Epithelial cell of esophagus (primary cell): ENCODE measurements at places on chromosomes 12 and 14.

GRCh38 chr12:75704664-75705063, 193.3 kb upstream of the KRR1 start:
- DNase-seq = no peak

GRCh38 chr14:64388533-64389285, 556 bp downstream of the MTHFD1 start:
- DNase-seq = peak; percentile 30

DNA sequence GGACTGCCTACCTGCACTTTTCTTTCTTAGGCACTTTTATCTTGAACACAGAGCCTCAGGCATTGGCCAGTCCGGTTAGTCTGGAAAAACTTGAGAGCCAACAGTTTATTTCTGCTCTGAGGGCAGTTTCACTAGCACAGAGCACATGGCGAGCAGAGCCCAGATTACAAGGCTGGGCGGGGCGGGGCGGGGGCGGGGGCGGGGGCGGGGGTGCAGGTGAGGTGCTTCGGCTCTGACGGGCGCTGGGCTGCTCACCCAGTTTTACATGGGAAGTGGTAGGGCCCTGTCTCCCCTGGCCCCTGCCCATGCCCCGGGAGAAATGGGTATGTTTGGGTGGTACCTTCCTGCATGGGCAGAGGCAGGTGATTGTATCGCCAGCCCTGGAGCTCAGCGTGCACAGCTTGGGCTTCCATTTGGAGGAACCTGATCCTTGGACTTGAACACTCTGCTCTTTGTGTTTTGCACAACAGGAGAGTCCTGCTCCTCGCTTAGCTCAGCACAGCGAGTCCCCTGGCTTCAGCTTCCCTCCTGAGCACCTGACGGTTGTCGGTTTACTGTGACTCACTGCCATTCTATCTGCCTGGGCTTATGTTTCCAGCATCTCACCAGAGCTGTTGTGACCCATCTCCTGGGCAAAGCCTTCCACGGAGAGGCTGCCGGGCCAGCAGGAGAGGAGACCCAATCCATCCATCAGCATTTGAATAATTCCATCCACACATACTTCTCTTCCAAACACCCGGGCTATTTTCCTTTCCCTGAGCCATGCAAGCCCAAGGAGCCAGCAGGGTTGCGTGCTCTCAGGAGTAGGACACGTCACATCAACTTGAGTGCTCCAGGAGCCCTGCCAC, 108.5 kb downstream of the ARF6 start:
- DNase-seq = peak; percentile 94

GRCh38 chr12:76964784-76965571, 86.2 kb upstream of the CSRP2 start:
- peak; percentile 91 for DNase-seq

- no peak for DNase-seq
Observed at GRCh38 chr14:28779456-28779855, 12.9 kb downstream of the FOXG1 start.

DNA sequence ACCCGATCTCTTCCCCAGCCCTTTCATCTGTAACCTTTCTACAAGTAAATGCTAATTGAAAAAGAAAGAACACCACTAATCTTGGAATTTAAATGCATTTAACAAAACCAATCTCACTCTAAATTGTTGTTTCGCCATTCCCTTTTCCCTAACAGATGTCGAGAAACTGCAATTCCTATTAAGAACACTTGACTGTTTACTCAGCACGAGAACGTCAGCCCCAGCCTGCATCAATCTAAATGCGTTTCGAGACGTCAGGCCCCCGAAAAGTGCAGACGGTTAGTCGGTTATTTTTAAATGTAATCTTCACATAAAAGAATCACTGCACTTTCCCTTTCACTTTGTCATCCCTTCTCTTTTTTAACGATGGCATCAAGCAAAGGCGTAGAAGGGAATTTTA, 837.6 kb downstream of the VRK1 start:
- DNase-seq = peak; percentile 1
